Pulmonary artery endothelial cell (primary cell): ENCODE measurements at places on chromosomes 7 and 10. TPM values are rescaled to one million over a fixed set of nuclear protein-coding genes. Genes with fewer than 3 reads are reported as not detected.

Gene ZNF25
- total RNA-seq = 6.5 and 7.4 TPM in 2 replicates

Gene RNF148
- total RNA-seq = 0.86 and 1.7 TPM in 2 replicates

Gene BHLHA15
- total RNA-seq = 1.5 and 1.8 TPM in 2 replicates

Gene INSYN2A
- not detected in 2 replicates for total RNA-seq

Gene TECTB
- total RNA-seq = not detected in 2 replicates

Gene AASS
- 34.0 and 57.1 TPM in 2 replicates for total RNA-seq

Gene TUBAL3
- total RNA-seq = 0.11 and 0.73 TPM in 2 replicates

Gene ANXA8
- total RNA-seq = not detected in 2 replicates

Gene NSMCE4A
- 42.0 and 53.4 TPM in 2 replicates for total RNA-seq

Gene NKX1-2
- not detected in 2 replicates for total RNA-seq

Gene MMRN2
- 355 and 372 TPM in 2 replicates for total RNA-seq

Gene CDH23
- total RNA-seq = under 0.01 and 0.07 TPM in 2 replicates

Gene DPP6
- total RNA-seq = not detected in 2 replicates

Gene LRRC18
- not detected in 2 replicates for total RNA-seq

Gene RAB19
- total RNA-seq = 0.33 TPM in 1 of 2 replicates, not detected in the other

Gene ODAD2
- total RNA-seq = 0.20 and 0.32 TPM in 2 replicates

Gene DDX21
- total RNA-seq = 152 and 176 TPM in 2 replicates

Gene TRRAP
- total RNA-seq = 17.1 and 22.4 TPM in 2 replicates

Gene STAG3
- 0.13 and 0.42 TPM in 2 replicates for total RNA-seq

Gene MCM10
- total RNA-seq = 11.5 and 23.9 TPM in 2 replicates

Gene PDGFA
- total RNA-seq = 63.2 and 75.6 TPM in 2 replicates

Gene PDE6C
- total RNA-seq = not detected in 2 replicates

Gene CCDC7
- total RNA-seq = 3.6 and 11.4 TPM in 2 replicates

Gene HECW1
- not detected in 2 replicates for total RNA-seq

Gene IGFBP1
- 0.26 and 2.1 TPM in 2 replicates for total RNA-seq

Gene CDC123
- total RNA-seq = 208 and 235 TPM in 2 replicates

Gene ANKRD22
- total RNA-seq = not detected in 2 replicates

Gene ABCB4
- total RNA-seq = 0.11 TPM in 1 of 2 replicates, not detected in the other

Gene DLX6
- total RNA-seq = not detected in 2 replicates

Gene SLC16A9
- 0.07 TPM in 1 of 2 replicates, not detected in the other for total RNA-seq

Gene ACSM6
- total RNA-seq = not detected in 2 replicates

Gene CREB5
- 2.8 and 4.7 TPM in 2 replicates for total RNA-seq
